Jurkat, Clone E6-1 (cell line): ENCODE measurements at places on chromosomes 12 and 14.
A peak's percentile ranks its signal among the peaks of the same experiment; 100 is the strongest.

DNA sequence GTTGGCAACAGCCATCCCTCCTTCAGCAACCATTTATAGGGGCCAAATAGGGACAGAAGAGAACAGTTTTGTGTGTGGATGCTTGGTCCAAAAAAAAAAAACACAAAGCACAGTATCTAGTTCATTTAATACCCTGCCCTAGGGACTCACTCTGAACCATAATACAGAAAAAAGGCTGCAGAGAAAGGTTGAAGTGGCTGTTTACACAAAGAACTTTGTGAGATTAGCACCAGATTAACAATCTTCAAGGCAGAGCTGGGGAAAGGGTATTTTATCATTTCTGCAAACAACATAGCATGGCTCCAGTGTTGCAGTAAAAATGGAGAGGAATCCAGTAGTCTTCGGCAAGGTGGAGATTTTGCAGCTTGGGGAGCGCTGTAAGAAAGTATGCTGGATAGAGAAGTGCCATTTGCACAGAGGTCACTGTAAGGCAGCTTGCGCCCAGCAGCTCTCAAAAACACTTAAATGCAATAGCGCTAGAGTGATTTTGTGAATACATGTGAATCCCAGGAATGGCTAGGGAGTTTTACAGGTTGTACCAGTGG is 124.2 kb upstream of the PLEKHA5 start:
- DNase-seq: no peak

- no peak for DNase-seq
Measured at GRCh38 chr12:108191938-108192337, 62.9 kb downstream of the WSCD2 start.

- peak; percentile 68 for DNase-seq
Measured at GRCh38 chr12:3950714-3951320, 77.6 kb upstream of the PARP11 start.

DNA sequence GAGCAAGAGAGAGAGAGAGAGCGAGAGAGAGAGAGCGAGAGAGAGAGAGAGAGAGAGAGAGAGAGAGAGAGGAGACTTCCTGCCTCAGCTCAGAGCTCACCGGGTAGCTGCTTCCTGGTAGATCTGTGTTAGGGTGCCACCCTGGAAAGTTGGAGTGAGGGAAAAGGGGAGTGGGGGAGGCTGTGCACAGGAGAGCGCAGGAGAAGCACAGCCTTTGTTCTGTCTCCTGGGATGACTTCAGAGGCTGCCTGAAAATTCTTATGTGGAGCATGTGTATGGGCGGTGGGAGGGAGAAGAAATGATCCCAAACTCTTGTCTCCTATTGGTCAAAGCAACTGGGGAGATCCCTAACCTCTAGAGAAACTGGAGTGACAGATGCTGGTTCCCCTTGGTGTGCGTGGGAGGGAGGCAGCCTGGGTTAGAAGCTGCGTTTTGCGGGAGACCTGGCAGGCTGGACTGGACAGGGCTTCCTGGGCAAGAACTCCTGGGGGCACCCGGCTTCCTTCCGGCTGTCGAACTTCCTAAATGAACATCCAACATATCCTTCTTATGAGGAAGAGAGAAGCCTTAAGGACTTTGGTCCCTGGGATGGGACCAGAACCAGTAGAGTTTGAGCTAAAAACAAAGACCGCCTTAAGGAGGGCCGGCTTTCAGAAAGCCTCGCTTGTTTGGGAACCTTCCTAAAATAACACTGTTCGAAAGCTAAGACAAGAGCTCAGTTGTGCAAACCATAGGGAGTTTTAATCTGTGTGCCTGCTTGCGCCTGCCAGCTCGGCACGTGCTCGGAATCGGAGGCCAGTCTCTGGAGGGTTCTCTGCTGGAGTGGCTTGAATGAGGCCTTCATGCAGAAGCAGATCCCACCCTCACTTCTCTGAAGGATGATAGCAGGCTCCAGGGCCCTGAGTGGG is 30.4 kb upstream of the BEGAIN start:
- peak; percentile 51 for DNase-seq

- no peak for DNase-seq
Measured at GRCh38 chr14:74491956-74492775, 939 bp downstream of the NPC2 start.

DNA sequence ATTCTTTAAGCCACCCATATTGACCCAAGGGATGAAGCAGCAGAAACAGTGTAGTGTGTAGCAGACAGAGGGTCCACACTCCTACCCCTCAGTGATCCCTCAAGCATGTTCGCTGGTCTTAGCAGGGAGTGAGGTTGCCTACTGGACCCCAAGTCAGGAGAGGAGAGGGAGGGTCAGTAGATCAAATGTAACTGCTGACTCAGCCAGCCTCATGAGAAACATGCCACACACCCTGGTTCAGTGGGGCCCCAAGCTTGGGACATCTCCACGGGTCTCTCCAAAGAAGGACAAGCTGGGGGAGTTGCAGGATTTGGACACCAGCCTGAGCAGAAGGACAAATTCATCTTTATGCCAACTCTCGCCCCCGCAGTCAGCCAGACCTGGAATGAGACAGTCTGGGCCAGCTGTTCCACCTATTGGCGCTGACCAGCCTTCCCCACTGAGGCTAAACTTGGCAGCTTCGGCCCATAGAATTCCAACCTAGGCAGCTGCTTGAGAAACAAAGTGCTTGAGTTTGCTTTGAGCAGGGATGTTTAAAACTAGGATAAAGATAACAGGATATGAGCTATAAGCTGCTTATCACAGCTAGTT is 66.0 kb upstream of the ACTN1 start:
- DNase-seq: no peak

- no peak for DNase-seq
Measured at GRCh38 chr12:9650151-9650576, 19.3 kb upstream of the CLEC2D start.

- DNase-seq: no peak
Measured at GRCh38 chr12:26523708-26524150, 309.3 kb downstream of the ITPR2 start.

DNA sequence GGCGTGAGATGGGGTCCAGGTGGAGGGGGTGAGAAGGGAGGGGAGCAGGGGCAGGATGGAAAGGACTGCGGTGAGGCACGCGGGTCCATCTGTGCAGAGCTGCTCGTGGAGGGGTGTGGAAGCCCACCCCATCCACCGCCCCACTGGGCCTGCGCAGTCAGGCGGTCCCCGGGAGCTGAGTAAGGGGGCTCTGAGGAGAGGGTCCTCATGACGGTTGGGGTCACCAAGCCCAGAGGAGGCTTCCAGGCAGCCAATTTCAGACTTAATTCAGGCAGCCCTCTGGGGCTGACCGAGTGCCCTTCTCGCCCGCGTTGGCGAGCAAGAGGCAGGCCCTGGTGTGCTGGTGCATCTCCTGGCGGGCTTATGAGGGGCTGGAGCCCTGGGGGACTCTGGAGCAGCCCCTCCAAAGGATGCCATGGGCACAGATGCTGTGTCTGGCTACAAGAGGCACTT is 115.5 kb downstream of the KIF26A start:
- no peak for DNase-seq

DNA sequence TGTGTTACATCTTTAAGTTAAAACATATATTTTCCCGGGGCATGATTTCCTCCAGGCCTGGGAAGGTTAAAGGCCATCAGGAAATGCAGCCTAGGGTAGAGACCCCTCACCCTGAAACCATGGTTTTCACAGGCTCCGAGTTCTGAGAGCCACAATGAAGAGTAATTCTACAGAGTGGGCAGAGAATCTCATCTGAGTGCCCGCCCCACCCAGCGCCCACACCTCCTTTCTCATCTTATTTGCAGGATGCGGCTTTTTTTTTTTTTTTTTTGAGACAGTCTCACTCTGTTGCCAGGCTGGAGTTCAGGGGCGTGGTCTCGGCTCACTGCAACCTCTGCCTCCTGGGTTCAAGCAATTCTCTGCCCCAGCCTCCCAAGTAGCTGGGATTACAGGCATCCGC is 170.7 kb downstream of the FOXN3 start:
- DNase-seq: no peak

DNA sequence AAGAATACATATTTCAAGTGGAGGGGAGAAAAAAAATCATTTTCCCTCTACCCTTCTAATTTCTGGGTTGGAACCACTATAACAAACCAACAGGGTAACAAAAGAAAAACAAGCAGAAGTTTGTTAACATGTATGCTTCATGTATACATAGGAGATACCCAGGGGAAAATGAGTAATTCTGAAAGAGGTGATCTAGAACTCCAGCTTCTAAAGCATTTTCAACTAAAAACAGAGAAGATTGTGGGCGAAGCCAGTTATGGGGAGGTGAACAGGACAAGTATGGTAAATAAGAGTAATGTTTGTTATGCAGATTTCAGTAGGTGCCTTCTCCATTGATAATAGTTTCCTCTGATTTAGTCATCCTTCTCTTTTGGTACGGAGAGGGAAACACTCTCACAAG is 16.7 kb downstream of the FNTB start:
- DNase-seq: no peak

- no peak for DNase-seq
Measured at GRCh38 chr12:12521044-12521485, 41.6 kb downstream of the DUSP16 start.

DNA sequence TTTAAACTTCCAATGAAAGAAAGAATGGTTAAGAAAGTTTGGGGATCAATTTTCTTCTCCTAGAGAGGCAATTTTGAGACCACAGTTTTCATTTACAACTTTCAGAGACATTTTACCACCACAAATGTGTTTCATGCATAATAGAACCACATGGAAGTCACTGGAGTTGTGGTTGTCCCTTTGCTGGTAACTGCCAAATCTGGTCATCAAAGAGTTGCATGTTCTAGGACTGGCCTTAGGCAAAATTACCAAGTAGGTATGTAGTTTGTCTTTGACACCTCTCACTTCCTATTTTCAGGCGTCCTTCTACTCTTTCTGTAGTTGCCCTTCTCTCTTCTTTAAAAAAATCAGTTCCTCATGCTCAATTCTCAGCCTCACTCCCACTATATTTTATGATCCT is 54.3 kb upstream of the TMX1 start:
- no peak for DNase-seq

GRCh38 chr14:87676814-87677437 is 316.1 kb downstream of the GALC start:
- no peak for DNase-seq

- no peak for DNase-seq
Measured at GRCh38 chr14:95503365-95504134, 12.9 kb downstream of the SYNE3 start.

DNA sequence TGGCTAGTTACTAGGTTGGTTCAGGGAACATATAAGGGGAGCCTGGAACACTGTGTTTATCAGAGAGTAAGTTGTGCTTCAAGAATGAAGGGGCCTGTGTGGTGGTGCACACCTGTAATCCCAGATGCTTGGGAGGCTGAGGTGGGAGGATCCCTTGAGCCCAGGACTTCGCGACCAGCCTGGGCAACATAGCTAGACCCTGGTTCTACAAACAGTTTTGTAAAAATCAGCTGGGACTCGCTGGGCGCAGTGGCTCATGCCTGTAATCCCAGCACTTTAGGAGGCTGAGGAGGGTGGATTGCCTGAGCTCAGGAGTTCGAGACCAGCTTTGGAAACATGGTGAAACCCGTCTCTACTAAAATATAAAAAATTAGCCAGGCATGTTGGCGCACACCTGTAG is 42.1 kb upstream of the GPR132 start:
- DNase-seq: no peak

GRCh38 chr12:10901427-10901826 is 7.9 kb downstream of the TAS2R13 start:
- DNase-seq: no peak

- no peak for DNase-seq
Measured at GRCh38 chr14:50999726-51000125, 55.4 kb upstream of the PYGL start.

- DNase-seq: no peak
Measured at GRCh38 chr12:132460571-132460970, 29.4 kb upstream of the FBRSL1 start.

GRCh38 chr12:53380794-53381730 is 1.1 kb downstream of the SP1 start:
- DNase-seq: no peak

DNA sequence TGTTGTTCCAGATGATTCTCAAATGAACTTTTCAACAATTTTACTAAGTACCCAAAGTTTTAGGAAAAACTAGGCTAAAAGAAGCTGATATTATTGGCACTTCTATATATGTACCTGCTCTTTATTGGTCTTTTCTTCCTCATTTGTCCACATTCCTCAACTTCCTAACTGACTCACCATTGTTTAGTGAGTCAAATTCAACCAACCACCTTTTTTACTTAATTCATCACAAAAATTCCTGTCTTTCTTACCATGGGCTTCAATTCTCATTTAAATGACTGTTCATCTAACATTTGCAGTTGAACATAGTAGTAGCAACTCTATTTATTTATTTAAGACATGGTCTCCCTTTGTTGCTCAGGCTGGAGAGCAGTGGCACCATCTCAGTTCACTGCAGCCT is 47.6 kb upstream of the SLC2A13 start:
- no peak for DNase-seq

GRCh38 chr12:115354007-115354890 is 670.3 kb upstream of the TBX3 start:
- DNase-seq: no peak

DNA sequence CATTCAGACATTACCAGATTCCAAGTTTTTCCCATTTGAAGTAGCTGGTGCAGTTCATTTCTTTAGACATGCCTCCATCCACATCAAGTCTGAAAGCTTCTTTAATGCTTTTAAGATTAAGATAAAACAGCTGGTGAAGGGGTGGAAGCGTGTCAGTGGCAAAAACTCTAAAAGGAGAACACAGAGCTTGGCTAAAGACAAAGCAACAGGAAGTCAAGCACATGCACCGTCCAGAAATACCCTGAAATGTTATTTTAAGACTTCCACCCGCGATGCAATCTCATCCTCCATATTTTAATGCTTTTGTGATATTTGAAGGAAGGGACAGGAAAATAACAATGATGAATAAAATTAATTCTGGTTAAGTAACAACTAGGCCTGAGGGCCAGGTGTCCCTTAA is 31.8 kb downstream of the PPM1H start:
- no peak for DNase-seq

DNA sequence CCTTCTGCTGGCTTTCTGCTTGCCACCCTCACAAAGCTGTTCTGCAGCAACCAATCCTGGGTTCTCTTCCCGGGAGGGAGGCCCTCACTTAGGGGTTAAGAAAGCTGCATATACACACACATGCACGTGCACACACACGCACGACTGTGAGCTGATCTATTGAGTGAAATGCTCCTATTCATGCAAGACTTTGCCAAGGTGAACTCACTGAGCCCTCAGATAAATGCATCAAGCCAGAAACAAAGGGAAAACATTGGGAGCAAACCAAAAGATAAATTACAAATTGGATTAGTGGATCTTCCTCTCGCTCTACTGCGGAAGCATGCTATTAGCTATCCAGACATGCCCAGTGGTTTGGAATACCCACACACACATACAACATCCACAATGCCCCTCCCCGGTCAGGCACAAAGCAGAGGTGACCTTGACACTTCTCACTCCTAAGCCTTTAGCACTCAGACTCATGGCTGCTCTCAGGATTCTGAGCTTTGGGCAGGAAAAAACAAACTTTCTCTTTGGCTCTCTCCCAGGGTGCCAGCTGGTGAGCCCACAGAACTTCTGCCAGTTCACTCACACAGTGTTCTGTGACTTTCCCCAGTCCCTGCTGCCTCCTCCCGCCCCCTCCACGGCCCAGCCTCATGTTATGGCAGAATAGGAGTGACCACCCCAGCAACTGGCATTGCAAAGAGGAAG is 320.0 kb downstream of the DPF3 start:
- DNase-seq: no peak
